ENCODE measurements at places on chromosomes 12 and 14. TPM values are rescaled to one million over a fixed set of nuclear protein-coding genes. Genes with fewer than 3 reads are reported as not detected.

The NYNRIN gene
- total RNA-seq, result 13.1 TPM

The PLEKHD1 gene
- total RNA-seq, result 0.14 TPM

The TRIM9 gene
- 2.0 TPM for total RNA-seq

The A2M gene
- total RNA-seq, result 831 TPM

The FGF23 gene
- total RNA-seq, result not detected

The ADCY6 gene
- 31.6 TPM for total RNA-seq

The RASAL1 gene
- not detected for total RNA-seq

The TRMT5 gene
- total RNA-seq, result 13.0 TPM

The HOXC11 gene
- total RNA-seq, result 1.3 TPM

The TOMM20L gene
- not detected for total RNA-seq

The ACOT4 gene
- 0.33 TPM for total RNA-seq

The SMARCD1 gene
- 27.9 TPM for total RNA-seq

The CABP1 gene
- total RNA-seq, result 5.5 TPM

The TMEM229B gene
- 4.4 TPM for total RNA-seq

The GLT1D1 gene
- 0.67 TPM for total RNA-seq

The P2RX2 gene
- total RNA-seq, result not detected

The NELL2 gene
- 0.52 TPM for total RNA-seq

The CPNE8 gene
- total RNA-seq, result 22.8 TPM

The MAP1LC3B2 gene
- not detected for total RNA-seq

The TAS2R14 gene
- total RNA-seq, result 3.5 TPM

The CLEC1B gene
- not detected for total RNA-seq

The EMP1 gene
- 596 TPM for total RNA-seq

The PRKD1 gene
- total RNA-seq, result 44.2 TPM

The MTHFD1 gene
- total RNA-seq, result 49.9 TPM

The FOXG1 gene
- not detected for total RNA-seq

The BCL2L14 gene
- not detected for total RNA-seq

The TAS2R7 gene
- total RNA-seq, result not detected

The PTCSC3 gene
- not detected for total RNA-seq

The SLC6A15 gene
- 0.97 TPM for total RNA-seq

The FITM1 gene
- total RNA-seq, result not detected

The SAMD15 gene
- total RNA-seq, result 0.60 TPM

The KLRB1 gene
- 1.0 TPM for total RNA-seq

The RNASE3 gene
- total RNA-seq, result 0.48 TPM

The SLC6A13 gene
- not detected for total RNA-seq

The IL22 gene
- total RNA-seq, result not detected

The KRAS gene
- total RNA-seq, result 35.0 TPM

The HOTAIR gene
- total RNA-seq, result 2.0 TPM

The ALDH2 gene
- total RNA-seq, result 79.9 TPM

The NINJ2 gene
- total RNA-seq, result 4.6 TPM

The LRTM2 gene
- not detected for total RNA-seq

The DCAF11 gene
- total RNA-seq, result 37.1 TPM

The KLHDC1 gene
- total RNA-seq, result 11.9 TPM

The HOXC5 gene
- 2.9 TPM for total RNA-seq

The MYL2 gene
- not detected for total RNA-seq

Data from posterior vena cava (tissue), 2 donors.